ENCODE measurements at places on chromosomes 16 and 17.
A peak's percentile ranks its signal among the peaks of the same experiment; 100 is the strongest.

GRCh38 chr16:8544406-8544805, 45.9 kb downstream of the TMEM114 start:
- no peak for DNase-seq

DNA sequence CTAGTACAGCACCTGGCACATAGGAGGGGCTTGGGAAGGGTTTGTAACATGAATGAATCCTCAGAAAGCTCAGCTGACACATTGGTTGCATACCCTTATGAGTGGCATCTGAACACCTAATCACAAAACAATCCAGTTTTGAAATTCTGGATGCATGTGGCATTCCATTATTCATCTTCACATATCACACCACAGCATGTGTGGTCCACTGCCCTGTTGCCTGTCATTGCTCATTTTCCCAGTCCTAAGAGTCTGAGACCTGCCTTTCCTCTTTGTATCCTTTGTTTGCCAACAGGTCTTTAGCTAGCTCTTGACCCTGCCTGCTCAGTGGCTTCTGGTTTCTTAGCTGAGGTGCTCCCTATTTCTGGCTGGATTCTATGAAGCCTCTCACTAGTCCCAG, 170.8 kb upstream of the ASIC2 start:
- DNase-seq = no peak

- no peak for DNase-seq
These were observed 7.9 kb downstream of the DYNLL2 start for GRCh38 chr17:58091024-58091567.

- DNase-seq = no peak
These were observed 573.5 kb downstream of the KCNJ18 start for GRCh38 chr17:22265807-22266206.

GRCh38 chr16:81838794-81839193, 59.7 kb downstream of the PLCG2 start:
- DNase-seq = no peak

GRCh38 chr17:21078016-21078780, 35.4 kb upstream of the USP22 start:
- no peak for DNase-seq

GRCh38 chr17:18158022-18158600, 25.5 kb upstream of the ALKBH5 start:
- no peak for DNase-seq

DNA sequence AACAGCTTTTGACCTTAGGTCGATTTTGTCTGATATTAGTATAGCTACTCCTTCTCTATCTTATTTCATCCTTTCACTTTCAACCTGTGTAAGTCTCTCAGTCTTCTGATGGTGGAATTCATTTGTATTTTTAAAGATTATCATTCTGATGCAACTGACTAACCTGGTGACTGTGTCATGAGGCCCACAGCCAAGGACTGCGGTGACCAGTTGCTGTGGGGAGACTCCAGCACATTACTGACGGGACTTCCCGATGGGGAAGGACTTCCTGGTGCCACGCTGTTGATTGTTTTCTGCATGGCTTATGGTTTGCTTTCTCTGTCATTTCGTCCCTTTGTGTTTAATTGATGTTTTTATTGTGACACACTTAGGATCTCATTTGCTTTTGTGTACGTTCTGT, 34.2 kb downstream of the RMI2 start:
- DNase-seq = no peak

DNA sequence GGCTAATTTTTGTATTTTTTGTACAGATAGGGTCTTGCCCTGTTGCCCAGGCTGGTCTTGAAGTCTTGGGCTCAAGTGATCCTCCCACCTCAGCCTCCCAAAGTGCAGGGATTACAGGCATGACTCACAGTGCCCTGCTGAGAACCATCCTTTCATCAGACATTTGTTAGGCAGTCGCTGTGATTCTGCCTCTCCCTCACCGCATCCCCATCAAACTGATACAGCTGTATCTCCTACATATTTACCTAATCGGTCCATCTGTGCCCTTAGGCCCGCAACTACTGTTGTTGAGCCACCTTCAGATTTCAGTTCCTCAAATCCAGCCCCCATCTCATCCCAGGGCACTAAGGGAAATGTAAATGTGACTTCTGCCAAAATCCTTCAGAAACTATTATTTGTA, 2.0 kb upstream of the SLC43A2 start:
- no peak for DNase-seq

GRCh38 chr17:70987867-70988340, 818.6 kb downstream of the KCNJ2 start:
- no peak for DNase-seq

GRCh38 chr16:82344157-82344556, 174.1 kb upstream of the MPHOSPH6 start:
- peak; percentile 65 for DNase-seq

GRCh38 chr17:79342376-79342775, 267.8 kb downstream of the ENGASE start:
- no peak for DNase-seq

DNA sequence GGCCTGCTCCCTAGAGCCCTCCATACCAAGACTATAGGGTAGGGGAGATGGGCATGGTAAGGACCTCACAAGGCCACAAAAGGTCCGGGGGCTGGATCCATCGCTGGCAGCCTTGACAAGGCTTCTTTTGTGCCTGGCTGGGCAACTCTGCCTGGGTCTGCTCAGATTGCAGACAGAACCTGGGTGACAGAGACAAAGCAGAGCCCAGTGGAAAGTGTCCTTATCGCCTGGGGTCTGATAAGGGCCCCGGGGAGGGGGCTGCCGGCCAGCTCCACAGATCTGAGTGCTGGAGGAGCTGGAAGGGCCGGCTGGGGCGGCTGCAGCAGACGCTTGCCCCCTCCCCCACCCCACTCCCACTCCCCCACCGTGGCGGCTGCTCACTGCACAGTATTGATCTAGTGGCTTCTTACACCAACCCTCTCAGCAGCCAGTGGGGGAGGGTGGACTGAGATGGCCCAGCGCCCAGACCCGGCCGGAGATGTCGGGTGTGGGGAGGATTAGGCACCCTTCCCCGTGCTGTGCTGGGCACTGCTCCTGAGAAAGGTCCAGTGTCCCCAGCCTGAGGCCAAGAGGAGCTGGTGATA, 7.2 kb downstream of the MMP15 start:
- peak; percentile 52 for DNase-seq

GRCh38 chr17:81885869-81886548, 5.4 kb downstream of the ALYREF start:
- no peak for DNase-seq

- no peak for DNase-seq
These were observed 14.7 kb downstream of the TBX2 start for GRCh38 chr17:61414141-61414935.

DNA sequence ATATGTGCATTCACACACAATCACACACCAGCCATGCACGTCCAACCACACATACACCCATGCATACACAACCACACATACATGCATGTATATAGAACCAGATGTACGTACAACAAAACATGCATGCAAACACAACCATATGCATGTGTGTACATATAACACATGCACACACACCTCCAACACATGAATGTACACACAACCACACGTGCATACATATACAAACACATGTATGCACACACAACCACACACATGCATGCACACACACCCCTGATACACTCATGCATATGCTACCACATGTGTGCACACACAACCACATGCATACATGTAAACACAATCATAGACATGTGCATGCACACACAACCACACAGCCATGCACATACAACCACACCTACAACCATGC, 52.0 kb upstream of the SDK2 start:
- no peak for DNase-seq

- DNase-seq = no peak
These were observed 57.2 kb upstream of the GSE1 start for GRCh38 chr16:85555719-85556455.

DNA sequence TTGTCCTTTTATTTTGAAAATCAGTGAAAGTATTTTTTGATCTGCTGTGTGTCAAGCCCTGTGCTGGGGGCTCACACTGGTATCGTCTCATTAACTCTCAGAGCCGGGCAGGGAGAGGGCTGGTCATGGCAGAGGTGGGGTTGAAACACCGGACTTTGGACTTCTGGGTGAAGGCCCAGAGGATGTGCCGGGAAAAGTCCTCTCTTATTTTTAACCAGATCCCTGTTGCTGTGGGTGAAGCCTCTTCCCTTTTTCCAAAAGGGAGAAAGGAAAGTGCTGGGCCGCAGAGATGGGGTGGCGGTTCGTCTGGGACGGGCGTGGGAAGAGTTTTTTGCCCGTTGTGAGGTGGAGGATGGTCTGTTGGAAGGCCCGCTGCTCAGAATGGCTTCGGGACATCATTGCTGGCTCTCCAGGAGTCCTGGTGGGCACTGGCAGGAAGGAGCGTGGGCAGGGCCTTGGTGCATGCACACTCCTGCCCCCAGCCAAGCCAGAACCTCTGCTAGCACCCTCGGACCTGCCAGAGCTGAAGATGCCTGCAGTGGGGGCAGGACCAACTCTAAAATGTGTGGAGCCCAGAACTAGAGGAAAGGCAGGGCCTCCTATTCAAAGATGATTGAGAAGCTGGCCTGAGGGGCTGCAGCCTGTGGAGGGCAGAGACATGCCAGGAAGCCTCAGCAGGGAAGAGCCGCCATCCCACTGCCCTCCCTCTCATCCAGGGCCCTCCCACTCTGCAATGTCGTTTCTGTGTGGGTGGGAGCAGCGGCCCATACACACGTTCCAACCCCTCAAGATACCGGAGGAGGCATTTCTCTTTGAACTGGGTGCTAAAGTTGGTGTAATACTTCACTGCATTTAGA, 213.2 kb downstream of the CCDC182 start:
- no peak for DNase-seq

- no peak for DNase-seq
These were observed 25.8 kb upstream of the SKAP1 start for GRCh38 chr17:48455791-48456190.

DNA sequence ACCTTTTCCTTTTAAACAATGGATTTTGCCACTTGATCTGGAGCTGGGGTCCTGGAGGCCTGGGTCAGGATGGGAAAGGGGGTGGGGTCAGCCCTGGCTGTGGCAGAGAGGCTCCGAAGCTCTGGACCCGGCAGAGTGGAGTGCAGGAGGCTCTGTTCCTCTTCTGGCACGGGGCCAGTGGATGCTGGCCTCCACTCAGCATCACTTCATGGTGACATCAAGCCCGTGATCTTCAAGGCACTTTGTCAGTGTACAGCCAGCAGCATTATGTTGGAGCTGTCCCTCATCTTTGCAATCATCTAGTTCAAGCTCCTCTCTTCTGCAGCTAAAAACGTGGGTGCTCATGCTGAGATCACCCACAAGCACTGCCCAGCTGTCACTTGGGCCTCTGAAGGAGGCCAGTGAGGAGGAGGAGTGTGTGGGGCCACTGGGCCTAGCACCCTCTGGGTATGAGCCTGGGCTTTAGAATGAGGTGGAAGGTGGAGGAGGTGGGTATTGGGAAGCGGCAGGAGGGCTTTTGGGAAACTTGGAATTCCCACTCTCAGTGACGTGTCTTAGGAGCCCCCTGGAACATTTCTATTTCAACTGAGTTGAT, 45.9 kb upstream of the MGAT5B start:
- DNase-seq = no peak

DNA sequence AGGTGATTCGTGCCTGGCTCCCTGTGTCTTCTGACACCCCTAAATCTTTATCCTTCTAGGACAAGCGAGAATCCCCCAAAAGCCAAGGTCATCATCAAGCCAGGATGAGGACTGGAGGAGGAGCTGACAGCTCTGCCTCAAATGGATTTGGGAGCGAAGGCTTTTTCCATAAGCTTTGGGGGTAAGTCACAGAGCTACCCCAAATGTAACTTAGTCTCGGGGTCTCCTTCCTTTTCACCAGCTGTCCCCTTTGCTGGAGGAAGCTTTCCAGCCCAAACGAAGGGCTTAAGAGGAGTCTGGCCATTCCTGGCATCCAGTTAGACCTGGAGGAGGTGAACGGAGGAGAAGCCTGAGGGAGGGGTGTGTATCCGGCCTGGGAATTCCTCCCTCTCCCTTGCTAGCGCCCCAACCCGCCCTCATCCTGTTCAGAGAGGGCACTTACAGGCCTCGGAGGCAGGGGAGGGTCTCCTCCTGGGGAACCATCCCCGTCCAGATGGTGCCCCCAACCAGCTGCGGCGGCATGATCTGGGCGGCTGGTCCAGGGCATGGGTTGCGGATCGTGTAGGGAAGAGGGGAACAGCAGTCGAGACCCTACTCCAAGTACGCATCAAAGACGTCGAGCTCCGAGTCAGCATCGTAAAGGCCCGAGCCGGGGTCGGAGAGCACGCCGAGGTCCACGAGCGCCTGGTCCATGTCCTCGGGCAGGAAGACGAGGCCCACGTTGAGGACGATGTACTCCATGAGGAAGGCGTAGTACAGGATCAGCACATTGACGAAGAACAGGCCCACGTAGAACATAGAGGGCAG, 938 bp downstream of the DEXI start:
- DNase-seq = no peak

Data from NCI-H1092 treated with DMSO at 0.1 percent for 48 hours (cell line).